ENCODE measurements at places on chromosomes 12 and 14.
A peak's percentile ranks its signal among the peaks of the same experiment; 100 is the strongest.

DNA sequence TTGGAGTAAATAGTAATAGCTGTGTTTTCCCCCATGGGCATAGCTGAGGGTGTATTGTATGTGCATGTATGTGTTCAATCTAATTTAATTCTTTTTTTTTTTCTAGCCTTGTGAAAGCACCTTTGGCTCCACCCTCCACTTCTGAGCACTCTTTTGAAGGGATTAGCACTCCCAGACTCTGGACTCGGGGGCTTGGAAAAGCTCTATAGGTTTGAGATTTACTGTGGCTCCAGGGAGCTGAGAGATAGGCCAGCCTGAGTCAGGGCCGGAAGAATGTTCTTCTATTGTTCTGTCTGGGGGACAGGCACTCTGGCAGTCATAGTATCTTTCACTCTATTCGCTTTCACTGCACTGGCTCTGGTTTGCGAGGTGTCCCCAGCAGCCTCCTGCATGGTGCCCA is 540.0 kb upstream of the TBX3 start:
- DNase-seq = no peak

DNA sequence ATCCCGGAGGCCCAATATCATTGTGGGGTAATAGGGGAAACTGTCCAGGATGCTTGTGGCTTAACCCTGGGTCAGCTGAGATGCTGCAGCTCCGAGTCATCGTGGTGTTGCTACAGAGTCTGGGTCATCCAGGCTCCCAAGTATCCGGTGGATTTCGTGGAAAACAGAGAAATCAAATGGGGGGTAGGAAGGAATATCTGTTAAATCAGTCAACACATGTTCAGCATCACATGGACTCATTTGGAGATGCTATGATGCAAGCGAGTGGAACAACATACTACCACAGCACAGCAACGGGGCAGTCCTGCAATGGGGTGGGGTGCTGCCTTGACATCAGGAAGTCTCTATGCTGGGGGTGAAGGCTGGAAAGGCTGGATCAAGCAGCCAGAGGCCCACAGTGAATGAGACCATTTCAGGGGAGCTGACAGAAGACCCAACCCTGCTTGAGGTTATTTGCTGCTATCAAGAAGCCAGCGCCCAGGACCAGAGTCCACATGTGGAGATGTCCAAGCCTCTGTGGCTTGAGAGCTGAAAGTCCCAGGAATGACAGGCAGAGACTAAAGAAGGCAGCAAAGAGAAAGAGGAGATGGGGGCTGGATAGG is 22.9 kb downstream of the VDR start:
- DNase-seq = no peak

- DNase-seq = no peak
These were observed 1.5 kb upstream of the HCAR1 start for GRCh38 chr12:122732170-122732569.

- DNase-seq = no peak
These were observed 3.6 kb upstream of the PTGER2 start for GRCh38 chr14:52310541-52310940.

DNA sequence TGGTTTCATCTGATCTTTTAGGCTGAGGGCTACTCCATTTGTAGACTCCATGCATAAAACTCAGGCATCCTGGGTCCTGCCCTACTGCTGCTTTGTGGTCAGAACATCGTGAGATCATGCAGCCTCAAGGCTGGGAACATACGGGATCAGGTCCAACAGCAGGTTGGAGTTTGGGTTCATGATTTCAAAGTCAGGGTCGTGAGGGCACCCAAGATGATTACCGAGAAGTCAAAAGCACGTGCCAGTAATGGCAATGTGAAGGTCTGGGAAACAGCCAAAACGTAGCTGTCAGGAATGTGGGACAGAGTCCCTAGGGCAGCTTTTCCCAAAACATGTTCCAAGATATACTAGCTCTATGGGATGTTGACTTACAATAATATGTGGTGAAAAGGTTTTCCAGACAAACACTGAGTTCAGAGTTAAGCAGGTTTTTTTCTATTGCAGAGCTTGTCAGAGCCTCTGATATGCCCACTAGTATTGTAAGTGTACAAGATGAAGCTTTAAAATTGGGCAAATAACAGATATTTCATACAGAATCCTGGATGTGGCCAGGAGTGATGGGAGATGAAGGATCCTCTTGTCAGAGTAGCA is 130.3 kb upstream of the DNM1L start:
- peak; percentile 48 for DNase-seq

DNA sequence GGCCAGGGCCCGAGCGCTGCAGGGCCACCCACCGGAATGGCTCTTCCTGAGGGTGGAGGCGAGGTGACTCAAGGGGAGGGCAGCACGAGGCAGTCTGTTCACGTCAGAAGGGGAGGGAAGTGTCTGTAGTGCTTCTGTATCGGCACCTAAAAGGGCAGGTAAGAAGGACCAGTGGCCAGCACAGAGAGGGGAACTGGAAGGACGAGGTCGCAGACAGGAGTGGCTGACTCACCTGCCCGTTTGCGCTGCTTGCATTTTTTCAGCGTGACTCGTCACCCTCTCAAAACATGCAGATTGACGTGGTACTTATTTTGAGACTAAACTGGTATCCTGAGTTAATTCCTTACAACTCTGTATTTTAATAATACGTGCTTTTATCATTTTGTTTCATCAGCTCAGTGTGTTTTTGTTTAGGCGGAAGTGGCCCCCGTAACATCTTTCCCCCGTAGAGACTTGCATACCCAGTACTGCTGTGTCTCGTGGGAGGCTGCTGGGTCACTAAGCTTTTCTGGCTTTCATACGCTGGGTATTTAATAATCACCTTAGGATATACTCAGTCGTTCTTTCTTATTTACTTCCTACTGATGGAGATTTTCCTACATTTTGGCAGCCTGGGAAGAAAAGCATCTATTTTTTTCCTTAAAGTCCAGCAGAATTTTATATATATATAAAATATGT is 26.4 kb downstream of the SFSWAP start:
- no peak for DNase-seq

GRCh38 chr12:92552412-92553108 is 150.2 kb upstream of the PLEKHG7 start:
- no peak for DNase-seq

- no peak for DNase-seq
These were observed 35.1 kb downstream of the PPP2R5E start for GRCh38 chr14:63508033-63508432.
